ENCODE measurements at places on chromosomes 16 and 17. TPM values are rescaled to one million over a fixed set of nuclear protein-coding genes. Genes with fewer than 3 reads are reported as not detected.

DNA sequence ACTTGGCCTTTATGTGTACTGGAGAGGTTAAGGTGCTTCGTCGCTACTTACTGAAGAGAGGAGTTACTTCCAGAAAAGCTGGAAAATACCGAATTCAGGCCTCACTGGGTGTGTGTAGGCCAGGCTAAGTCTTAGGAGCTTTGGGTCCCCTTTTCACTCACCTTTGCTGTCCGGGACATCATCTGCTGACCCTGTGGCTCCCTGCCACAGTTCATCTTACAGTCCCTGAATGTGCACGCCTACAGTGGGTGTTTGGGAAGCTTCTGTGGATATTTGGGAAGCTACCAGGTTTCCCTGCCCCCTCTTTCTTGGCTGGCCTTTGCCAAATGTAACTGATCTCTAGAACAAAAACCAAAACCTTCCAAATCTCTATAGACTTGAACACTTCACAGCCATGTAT is 51.4 kb downstream of the ELAC2 start:
- no peak for DNase-seq

DNA sequence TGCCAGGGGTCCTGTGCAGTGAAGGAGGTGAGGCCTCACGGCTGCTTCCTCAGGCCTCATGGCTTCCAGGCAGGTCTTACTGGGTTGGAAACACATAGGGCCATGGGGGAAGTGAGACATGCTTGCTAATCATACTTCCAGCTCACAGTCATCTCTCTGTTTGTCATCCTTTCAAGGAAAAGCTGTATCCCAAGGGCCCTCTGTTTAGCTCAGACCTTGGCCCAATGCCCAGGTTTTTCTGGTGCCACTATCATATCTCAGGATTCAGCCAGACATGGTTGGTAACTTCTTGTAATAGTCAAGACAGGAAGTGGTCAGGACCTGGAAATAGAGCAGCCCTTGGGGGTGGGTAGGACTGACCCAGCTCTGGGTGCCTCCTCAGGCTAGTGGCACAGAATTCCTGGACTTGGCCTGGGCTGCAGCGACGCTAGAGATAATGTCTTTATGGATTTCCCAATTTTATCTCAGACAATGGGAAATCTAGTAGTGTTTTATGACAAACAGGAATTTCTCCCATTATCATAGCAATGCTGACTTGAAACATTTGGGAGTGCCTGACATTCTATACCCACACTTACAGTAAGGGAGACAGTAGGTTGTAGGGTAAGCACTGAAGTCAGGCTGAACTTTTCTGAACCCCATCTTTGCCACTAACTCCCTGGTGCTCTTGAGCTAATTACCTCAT is 13.5 kb upstream of the ITGB3 start:
- DNase-seq, result no peak

DNA sequence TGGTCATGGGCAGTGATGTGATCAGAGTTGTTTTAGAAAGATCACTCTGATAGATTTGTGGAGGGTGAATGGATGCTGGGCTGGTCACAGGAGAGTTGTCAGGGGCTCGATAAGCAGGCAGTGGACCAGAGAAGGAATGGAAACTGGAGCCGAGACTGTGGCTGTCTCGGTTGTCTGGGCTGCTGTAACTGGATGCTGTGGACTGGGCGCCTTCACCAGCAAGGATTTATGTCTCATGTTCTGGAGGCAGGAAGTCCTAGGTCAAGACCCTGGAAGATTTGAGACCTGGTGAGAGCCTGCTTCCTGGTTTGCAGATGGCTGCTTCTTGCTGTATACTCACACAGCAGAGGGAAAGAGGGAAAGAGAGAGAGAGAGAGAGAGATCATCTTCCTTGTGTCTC is 203.6 kb downstream of the HS3ST4 start:
- DNase-seq, result no peak

- no peak for DNase-seq
These were observed 35.3 kb upstream of the HELZ start for GRCh38 chr17:67280279-67280678.

- DNase-seq, result no peak
These were observed 31.1 kb downstream of the C16orf82 start for GRCh38 chr16:27097800-27098230.

DNA sequence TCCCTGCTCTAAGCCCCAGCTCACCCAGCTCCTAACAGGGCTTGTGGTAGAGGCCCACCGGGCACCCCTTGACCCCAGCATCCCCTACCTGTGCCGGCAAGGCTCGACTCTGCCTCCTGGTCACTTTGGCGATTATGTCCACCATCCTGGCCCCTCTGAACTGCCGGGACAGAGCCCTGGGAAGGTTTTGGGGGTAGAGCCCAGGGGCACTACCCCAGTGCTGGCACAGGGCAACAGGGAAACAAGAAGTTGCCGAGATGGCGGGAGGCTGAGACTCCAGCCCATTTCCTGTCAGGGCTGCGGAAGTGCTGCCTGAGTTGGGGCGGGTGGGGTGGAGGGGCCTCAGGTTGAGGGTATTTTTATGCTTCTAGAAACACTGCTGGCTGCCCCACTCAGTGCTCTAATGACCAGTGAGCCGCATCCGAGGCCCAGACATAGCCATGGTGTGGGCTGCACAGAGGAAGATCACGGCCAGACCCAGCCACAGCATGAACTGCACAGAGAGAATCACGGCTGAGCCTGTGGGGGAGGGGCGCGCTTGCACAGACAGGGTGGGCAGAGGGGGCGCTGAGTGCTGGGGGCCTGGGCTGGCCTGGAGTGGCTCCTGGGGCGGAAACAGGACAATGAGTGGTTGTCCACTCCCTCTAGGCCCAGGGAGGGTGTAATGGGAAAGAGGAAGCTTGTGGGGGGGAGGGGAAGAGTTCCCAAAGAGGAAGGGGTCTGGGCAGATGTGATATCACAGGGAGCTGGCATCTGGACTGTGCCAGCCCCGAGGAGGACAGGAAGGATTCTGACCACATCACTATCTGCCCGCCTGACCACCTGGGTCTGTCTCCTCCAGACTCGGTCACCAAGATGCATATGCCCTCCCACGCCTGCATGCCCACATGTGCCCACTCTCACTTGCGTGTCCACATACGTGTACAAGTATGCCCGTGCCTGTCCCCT is 22.3 kb downstream of the ARHGAP27 start:
- peak; percentile 79 for DNase-seq

GRCh38 chr16:64872101-64872500 is 249.8 kb downstream of the CDH11 start:
- no peak for DNase-seq

DNA sequence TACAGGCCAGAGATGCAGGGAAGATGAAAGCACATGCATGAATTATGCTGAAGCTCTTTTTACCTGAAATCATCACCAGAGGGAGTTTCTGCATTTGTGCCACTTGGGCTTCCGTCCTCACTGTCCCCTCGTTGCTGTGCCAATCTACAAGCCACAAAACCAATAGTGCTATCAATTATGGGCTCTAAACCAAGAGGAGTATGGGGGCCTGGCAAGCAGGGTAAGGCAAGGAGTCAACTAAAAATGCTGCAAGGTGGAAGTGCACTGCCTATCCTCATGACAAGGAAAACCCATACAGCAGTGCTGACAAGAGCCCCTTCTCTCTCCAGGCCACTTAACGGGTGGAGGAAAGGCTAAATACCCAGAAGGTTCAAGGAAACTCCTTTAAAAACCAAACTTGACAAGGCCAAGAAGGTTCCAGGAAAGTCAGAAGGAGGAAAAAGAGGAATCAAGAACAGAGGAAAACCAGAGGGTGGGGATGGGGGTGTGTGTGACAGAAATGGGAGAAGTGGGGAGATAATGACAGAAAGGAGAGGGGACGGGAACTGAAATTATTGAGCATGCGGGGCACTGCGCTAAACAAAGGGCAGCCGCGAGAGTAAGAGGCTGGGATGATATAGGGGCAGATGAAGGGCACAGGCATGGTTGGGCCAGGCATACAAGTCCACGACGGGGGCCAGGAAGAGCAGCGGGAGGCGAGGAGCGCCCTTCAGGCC is 674 bp downstream of the C17orf75 start:
- DNase-seq, result peak; percentile 74

GRCh38 chr16:2933701-2934100 is 22.0 kb downstream of the FLYWCH1 start:
- DNase-seq, result no peak

DNA sequence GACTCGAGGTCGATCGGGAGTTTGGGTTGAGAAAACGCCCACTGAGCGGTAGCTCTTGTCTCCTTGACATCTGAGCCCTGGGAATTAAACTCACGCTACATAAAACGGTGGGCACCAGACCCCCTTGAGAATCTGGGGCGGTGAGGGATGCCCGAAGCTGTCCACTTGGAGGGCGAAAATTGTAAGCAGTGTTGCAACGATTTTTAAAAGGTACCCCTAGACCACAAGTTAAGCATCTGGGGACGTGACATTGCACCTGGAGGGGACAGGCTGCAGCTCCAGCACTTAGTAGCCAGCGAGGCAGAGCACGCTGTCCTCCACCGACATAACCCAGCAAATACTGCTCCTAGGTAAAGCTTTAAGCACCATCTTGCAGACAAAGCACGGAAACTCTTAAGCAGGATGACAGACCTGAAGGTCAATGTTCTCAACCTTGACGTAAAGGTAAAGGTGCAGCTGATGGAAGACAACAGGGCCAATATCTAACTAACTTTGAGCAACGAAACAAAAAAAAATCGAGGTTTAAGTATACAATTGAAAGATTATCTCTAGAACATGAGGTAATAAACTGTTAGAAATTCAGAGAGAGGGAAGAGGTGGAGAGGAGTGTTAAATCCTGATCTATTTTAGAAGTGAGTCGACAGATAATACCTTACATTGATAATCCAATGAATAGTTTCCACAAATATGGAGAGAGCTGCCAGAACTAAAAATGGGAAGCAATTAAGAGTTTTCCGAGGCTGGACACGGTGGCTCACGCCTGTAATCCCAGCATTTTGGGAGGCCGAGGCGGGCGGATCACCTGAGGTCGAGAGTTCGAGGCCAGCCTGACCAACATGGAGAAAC is 921 bp upstream of the CDR2 start:
- peak; percentile 20 for DNase-seq

- no peak for DNase-seq
These were observed 9.2 kb upstream of the FLYWCH1 start for GRCh38 chr16:2902337-2903130.

DNA sequence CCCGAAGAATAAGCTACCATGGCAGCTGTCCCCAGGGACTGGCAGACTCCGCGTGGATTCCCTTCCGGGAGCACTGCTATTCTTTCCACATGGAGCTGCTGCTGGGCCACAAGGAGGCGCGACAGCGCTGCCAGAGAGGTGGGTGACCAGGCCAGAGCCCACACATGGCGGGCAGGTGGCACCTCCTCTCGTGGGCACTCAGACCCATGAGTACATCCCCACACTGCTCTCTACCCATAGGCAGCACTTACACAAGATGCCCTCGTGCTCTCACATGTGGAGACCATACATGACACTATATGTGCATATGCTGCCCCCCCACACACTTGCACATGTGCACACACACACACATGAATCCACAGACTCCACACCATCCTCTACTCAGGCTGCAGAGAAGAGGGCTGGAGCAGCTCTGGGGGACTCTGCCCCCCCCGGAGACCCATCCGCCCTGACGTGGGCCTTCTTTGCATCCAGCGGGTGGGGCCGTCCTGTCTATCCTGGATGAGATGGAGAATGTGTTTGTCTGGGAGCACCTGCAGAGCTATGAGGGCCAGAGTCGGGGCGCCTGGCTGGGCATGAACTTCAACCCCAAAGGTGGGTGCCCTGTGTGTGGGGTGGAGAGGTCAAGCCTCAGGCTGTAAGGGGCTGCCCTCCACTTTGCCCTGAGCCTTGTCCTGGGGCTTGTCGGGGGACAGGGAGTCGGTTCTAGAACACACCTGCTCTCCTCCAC is 62.9 kb downstream of the MRC2 start:
- DNase-seq, result no peak

DNA sequence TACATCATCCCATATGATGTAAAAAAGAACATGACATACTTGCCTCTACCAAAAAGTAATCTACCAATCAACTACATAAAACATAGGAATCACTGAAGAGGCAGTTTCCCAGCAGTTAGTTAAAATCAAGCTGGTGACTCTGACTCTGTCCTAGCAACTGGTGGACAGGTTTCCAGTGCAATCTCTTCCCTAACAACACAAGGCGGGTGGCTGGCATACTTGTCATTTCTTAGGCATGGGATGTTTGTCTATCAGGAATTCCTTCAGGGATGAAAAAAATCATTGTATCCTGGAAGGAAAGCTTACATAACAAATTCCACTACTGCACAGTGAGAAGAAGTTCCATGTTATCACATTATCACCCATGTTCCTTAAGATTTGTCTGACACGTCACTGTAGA is 50.9 kb downstream of the HELZ start:
- no peak for DNase-seq

DNA sequence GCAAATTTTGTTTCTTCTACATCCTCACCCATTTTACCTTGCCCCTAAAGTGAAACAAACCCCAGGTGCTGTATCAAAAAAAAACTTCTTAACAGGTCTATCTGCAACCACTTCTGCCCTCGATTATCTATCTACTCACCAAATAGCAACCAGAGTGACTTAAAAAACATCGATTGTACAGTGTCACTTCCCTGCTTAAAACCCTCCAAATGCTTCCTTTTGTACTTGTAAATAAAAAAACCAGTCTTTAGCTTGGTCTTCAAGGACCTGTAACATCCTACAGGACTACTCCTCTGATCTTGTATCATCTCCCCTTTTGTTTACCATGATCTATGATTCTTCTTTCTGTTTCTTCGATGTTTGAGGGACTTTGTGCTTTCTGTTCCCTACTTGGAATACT is 82.7 kb upstream of the CORO6 start:
- no peak for DNase-seq

GRCh38 chr17:3777366-3778120 is 23.4 kb downstream of the ITGAE start:
- no peak for DNase-seq

- no peak for DNase-seq
These were observed 17.5 kb downstream of the RHOT1 start for GRCh38 chr17:32159586-32160438.

DNA sequence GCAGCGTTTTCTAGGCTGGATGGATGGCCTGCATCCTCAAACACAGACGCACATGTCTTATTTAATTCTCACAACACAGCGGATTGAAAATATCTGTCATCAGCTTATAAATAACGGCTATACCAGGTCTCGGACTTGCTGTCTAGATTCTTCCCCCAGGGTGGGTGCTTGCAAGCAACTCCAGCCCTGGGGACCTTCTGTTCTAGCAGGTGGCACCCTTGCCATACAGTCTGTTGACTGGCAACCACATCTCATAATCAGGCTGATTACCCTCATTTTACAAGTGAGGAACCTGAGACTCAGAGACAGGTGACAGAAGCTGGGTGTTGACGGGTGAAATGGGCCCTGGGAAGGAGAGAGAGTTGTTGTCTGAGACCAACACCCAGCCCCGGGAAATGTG is 16.2 kb upstream of the SEZ6 start:
- DNase-seq, result no peak

Gene KRT23
- total RNA-seq, result not detected

Gene CLEC10A
- not detected for total RNA-seq

Gene TMEM114
- total RNA-seq, result not detected

Gene SMIM5
- 0.12 TPM for total RNA-seq
